SJSA1 (cell line): ENCODE measurements at places on chromosomes 4 and X.

DNA sequence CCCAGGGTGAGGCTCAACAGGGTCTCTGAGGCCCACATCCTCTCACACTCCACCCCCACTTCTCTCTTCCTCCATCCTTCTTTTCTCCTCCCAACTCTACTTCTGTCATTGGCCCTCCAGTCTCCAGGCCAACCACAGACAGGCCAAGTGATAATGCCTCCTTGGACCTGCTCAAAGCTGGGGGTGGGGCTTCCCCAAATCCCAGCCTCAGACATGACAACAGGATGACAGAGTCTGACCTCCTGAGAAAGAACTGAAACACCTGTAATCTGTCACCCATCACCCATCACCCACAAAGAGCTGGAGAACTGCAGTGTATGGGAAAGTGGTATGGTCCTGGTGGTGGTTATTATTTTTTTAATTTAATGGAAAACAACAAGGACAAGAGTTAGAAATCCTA is 72.6 kb downstream of the SH3KBP1 start:
- no peak for DNase-seq

DNA sequence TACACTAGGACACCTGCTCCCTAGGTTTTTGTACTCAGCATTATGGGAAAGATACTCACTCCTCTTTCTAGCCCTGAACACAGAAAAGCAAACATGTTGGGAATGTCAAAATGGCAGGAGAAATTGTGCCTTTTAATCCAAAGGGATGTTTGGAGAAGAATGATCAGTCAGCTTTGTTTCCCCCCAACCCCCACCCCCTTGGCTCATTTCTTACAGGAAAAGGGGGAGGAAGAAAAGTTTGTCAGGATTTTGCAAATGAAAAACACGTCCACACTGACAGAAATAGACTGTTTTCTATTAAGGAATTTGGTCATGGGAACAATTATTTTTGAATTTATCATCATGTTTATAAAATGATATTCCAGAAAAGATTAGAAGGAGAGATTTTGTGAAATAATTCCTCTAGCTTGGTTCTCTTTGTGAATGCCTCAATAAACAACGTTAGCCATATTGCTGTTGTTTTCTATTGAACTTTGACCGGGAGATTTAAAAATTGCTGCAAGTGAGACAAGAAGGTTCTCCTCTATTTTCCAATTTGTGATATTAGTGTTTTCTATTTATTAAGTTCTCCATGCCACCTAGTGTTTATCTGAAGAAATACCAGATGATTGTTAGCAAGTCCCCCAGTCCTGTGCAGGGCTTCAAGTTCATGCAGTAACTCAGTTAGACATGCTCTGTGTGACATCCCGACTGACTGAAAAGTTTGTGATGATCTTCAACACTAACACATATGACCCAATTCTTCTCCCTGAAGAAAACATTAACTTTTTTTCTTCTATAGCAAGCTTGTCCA is 31.3 kb upstream of the TFDP3 start:
- no peak for DNase-seq

- DNase-seq = no peak
Measured at GRCh38 chrX:148872161-148872535, 371.7 kb downstream of the AFF2 start.

- DNase-seq = no peak
Measured at GRCh38 chrX:27680726-27681125, 90.6 kb downstream of the DCAF8L2 start.

DNA sequence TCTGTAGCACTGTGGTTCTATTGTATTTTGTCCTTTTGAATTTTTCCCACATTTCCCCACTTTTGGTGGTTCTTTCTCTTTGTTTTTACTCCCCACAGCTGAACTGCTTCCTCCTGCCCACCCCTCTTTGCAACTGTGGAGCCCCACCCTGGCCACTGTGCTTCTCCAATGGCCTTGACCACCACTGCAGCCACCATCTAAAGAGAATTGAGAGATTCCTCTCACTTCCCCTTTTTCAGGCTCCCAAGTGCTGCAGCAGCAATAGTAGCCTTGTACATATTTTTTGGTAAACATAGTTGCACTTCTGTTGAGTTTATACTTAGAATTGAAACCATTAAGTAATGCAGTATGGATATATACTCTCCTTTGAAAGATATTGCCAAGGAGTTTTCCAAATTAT is 51.3 kb upstream of the FRMPD3 start:
- DNase-seq = no peak

DNA sequence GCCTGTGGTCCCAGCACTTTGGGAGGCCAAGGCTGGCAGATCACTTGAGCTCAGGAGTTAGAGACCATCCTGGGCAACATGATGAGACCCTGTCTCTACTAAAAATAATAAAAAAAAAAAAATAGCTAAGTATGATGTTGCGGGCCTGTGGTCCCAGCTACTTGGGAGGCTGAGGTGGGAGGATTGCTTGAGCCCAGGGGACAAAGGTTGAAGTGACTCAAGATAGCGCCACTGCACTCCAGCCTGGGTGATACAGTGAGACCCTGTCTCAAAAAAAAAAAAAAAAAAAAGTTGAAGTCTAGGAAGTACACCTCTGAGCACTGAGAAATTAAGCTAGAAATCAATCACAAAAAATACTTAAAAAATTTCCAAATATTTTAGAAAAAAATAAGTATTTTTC is 86.5 kb downstream of the FRAS1 start:
- DNase-seq = no peak

DNA sequence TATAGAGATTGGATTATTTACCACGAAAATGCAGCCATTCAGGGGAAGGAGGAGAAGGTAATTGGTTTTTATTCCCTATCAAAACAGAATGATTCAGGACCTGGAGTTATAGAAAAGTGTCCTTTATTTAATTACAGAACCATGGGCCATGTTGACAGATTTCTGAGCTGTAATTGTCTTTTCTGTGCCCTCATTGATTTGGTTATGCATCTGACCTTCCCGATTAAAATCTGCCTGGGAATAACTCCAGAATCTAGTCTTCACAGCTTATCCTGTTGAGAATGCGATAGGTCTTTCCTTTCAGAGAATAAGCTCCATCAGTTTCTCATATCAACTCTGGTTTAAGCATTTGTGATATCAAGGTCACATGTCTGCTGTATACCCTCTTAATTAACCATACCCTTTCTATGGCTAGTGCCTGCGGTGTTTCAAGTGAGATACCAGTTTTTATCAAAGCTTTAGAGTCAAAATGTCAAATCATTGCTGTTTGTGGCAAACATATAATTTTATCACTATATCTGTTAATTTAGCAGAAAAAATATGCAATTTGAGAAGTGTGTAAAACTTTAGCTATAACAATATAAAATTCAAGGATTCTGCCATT is 37.2 kb upstream of the ANK2 start:
- no peak for DNase-seq

DNA sequence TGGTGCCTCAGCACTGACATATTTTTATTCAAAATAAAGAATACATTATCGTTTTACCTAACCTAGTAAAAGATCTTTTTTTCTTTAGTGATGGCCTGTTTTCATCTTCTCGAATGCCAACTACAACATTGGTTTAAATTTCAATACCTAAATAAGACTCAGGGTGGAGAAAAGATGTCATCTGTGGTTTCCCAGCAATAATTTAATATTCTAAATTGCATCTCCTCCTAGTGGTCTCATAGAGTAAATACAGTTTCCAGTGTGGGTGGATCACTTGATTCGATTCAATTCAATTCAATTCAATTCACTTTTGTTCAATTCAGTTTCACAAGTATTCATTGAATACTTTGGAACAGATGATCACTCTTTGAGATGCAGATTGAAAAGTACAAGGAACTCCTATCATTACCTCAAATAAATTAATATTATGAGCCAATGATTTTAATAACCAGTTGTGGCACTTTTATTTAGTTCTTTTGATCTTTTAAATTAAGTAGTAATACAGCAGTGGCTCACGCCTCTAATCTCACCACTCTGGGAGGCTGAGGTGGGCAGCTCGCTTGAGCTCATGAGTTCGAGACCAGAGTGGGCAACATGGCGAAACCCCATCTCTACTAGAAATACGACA is 427.2 kb downstream of the FAT4 start:
- no peak for DNase-seq

DNA sequence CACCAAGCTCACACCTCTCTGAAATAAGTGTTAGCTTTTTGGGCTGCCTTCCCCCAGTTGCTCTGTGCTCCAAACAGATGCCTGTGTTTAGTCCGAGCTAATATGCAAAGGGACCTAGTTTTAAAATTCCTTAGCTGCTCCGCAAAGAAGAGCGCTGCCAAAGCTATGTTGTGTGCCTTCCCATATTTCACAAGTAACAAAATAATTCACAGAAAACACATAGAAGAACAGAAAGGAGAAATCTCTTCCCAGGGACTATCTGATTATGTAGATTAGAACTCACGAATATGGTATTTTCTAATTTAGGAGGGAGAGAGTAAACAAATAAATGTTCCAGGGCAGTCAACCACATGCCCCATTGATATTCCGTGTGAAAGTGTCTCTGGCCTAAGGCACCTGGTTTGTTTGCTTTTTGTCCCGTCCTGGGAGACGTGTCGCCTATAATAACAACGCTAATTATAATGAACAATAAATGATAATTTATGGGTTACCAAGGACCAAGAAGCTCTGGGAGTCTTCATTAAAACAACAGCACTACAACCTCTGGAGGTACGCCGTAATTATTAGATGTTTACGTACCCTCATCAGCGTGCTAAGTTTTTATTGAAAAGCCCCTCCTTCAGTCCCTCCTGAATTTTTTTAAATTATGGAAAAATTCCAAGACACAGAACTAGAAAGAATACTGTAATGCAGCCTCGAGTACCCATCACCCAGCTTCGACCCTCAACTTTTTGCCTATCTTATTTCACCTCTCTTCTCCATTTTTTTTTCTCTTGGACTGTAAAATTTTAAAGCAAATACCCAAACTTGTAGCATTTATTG is 1.2 kb upstream of the CCNG2 start:
- DNase-seq = no peak

- DNase-seq = no peak
Measured at GRCh38 chr4:83146841-83147240, 32.3 kb upstream of the PLAC8 start.

GRCh38 chr4:6840062-6840976 is 57.8 kb downstream of the KIAA0232 start:
- no peak for DNase-seq

- no peak for DNase-seq
Measured at GRCh38 chr4:123632693-123633030, 236.1 kb downstream of the SPRY1 start.
